ENCODE measurements at places on chromosomes 7 and 10.

GRCh38 chr7:100803398-100804161 lies 23.7 kb downstream of the EPHB4 start:
- no peak for DNase-seq

DNA sequence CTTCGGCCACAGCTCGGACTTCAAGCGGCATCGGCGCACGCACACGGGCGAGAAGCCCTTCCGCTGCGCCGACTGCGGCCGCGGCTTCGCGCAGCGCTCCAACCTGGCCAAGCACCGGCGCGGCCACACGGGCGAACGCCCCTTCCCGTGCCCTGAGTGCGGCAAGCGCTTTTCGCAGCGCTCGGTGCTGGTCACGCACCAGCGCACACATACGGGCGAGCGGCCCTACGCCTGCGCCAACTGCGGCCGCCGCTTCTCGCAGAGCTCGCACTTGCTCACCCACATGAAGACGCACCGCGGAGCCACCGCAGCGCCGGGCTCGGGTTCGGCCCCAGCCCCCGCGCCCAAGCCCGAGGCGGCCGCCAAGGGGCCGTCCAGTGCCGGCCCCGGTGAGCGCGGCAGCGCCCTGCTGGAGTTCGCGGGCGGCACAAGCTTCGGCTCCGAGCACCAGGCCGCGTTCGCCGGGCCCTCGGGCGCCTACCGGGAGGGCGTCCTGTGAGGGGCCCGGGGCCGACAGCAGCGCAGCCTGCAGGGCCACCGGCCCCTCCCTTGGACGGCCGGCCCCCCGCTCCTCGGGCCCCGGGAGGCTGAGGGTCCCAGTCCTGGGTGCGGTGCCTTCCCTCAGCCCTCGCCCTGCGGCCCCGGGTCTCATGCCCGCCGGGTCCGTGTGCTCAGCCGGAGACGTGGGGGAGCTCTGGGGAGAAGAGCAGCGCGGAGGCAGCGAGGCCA lies 17.2 kb downstream of the ZNF316 start:
- no peak for DNase-seq

- no peak for DNase-seq
Observed at GRCh38 chr7:26612742-26613141, 251.6 kb downstream of the SKAP2 start.

GRCh38 chr7:73890555-73891147 lies 29.7 kb downstream of the TMEM270 start:
- no peak for DNase-seq

GRCh38 chr10:1698185-1698584 lies 39.1 kb downstream of the ADARB2 start:
- no peak for DNase-seq

GRCh38 chr10:131928248-131929095 lies 27.7 kb downstream of the PPP2R2D start:
- DNase-seq, result peak; percentile 42

DNA sequence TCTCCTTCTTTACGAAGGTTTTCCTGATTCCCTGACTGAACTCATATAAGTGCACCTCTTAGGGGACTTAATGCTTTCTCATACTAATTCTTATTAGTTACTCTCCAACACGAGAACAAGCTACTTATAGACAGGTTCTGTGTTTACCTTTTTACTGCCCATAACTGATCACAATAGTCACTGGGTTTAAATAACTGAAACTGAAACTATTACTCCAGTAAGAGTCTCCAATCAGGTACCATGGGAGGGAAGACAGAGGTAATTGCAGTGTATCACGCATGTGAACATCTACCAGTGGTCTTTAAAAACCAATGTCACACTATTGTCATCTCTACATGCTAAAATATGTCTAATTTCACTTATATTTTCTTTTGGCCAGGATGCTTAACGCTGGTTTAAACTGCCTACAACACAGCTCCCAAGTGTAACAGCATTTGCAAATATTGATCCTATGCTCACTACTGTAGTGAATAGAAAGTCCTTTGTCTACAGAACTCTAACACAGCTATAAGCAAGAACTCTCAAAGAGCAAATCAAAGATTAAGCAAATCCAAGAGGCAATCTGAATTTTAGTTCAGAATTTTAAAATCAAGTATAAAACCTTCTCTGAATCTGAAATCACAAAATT lies 3.6 kb downstream of the GDI2 start:
- DNase-seq, result no peak

Data from activated CD4-positive, alpha-beta T cell treated with anti-CD3 and anti-CD28 coated beads for 24 hours (primary cell).